ENCODE measurements at places on chromosomes 3 and 15. TPM values are rescaled to one million over a fixed set of nuclear protein-coding genes. Genes with fewer than 3 reads are reported as not detected.

Gene DNAJA4
- 15.4 TPM for total RNA-seq

Gene MESP1
- total RNA-seq = 10.9 TPM

Gene CADPS
- not detected for total RNA-seq

Gene UBE3A
- 56.7 TPM for total RNA-seq

Gene DPH6
- total RNA-seq = 20.7 TPM

Gene KCNAB1
- 14.2 TPM for total RNA-seq

Gene PTH1R
- total RNA-seq = 14.8 TPM

Gene CGNL1
- 3.3 TPM for total RNA-seq

Gene BTD
- total RNA-seq = 59.8 TPM

Gene TMEM212
- 0.17 TPM for total RNA-seq

Gene FETUB
- total RNA-seq = not detected

Gene PROS1
- total RNA-seq = 56.9 TPM

Gene KNG1
- not detected for total RNA-seq

Gene HYAL1
- 3.1 TPM for total RNA-seq

Gene ERICH6
- total RNA-seq = not detected

Gene CPLX3
- total RNA-seq = not detected

Gene DENND6A
- total RNA-seq = 31.5 TPM

Gene EIF4E3
- 29.4 TPM for total RNA-seq

Gene GRAMD2A
- not detected for total RNA-seq

Gene ACKR4
- 2.0 TPM for total RNA-seq

Gene NANOGP8
- 2.3 TPM for total RNA-seq

Gene COL6A5
- not detected for total RNA-seq

Gene C3orf85
- not detected for total RNA-seq
